ENCODE measurements at places on chromosomes 2 and 18.

GRCh38 chr2:71498261-71498701 lies 44.9 kb downstream of the DYSF start:
- DNase-seq = peak; percentile 61

DNA sequence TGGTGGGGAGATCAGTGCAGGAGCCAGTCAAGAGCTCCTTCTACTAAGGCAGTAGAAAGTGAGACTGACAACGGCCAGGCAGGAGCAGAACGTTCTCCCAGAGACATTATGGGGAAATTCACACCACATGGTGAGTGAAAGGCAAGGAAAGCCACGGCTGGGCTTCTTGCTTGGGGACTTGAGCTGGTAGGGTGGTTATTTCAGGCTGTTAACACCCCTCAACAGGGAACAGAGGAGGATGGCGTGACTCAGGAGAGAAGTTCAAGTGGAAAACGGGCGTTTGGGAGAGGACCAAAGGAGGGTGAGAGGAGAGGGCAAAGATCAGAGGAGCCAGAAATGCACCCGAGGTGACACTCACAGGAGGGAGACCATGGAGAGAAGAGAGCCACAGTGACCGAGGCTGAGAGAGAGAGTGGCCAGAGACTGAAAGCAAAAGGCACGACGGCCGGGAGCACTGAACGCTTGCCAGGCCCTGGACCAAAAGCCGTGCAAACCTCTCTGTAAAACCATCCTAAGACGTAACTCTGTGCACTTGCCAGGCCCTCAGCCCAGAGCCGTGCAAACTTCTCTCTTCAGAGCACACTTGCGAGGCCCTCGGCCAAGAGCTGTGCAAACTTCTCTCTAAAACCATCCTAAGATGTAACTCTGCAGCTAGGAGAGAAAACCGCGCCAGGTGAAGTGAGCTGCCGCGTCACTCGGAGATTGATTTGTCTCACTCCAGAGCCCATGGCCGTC lies 7.7 kb downstream of the TPO start:
- DNase-seq = no peak

DNA sequence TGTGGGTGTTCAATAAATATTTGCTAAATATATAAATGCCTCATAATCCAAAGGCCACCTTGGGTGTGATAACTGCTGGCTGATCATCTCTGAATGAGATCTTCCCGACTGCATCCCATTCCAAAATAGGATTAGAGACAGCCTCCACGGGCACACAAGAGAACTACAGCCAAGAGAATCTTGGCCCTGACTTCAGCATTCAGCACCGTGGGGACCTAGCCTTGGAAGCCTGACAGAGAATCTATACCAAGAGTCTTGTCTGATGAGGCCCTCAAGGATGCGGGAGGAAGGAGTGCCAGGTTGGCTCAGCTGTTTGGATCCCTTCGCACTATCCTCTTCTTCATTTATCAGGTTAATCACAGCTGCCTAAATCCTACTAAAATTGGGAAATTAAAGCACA lies 85.8 kb downstream of the RBM43 start:
- DNase-seq = no peak

GRCh38 chr2:123468071-123468470 lies 557.0 kb upstream of the CNTNAP5 start:
- no peak for DNase-seq

- no peak for DNase-seq
Observed at GRCh38 chr2:39688181-39688580, 22.5 kb downstream of the TMEM178A start.

- DNase-seq = no peak
Observed at GRCh38 chr2:69674316-69674670, 30.8 kb upstream of the AAK1 start.

- DNase-seq = no peak
Observed at GRCh38 chr18:12862467-12862866, 21.6 kb downstream of the PTPN2 start.

DNA sequence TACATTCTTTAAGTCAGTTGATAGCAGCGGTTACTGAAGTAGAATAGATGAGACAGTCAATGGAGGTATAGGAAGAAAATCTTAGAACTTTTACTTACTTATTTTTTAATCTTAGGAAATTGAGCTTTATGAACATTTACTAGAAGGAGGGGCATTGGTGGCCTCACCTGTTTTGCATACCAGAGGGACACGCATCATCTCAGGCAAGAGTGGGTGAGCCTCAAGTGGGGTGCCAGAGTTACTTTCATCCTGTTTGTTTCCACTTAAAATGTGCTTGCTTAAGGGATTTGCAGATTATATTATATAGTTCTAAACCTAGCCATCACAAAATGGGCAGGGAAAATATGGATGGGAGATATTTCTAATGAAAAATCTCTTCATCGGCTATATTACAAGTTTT lies 61.6 kb downstream of the WDR7 start:
- DNase-seq = no peak

DNA sequence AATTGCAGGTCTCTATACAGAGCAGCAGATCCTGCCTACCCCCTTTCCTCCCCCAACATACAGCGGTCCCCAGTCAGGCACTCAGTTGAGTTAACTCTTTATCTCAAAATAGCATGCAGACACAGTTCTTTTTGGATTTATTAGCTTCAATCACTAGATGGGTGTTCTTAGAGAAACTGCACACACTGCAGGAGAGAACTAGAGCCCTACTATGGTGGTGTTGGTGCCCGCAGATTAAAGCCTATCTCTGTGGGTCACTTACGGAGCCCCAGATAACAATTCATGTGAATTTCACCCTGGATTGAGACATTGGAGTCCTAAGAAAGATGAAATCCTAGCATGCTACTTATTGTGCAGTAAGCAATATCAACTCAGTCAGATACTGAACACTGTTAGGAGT lies 11.9 kb downstream of the ADD2 start:
- no peak for DNase-seq

DNA sequence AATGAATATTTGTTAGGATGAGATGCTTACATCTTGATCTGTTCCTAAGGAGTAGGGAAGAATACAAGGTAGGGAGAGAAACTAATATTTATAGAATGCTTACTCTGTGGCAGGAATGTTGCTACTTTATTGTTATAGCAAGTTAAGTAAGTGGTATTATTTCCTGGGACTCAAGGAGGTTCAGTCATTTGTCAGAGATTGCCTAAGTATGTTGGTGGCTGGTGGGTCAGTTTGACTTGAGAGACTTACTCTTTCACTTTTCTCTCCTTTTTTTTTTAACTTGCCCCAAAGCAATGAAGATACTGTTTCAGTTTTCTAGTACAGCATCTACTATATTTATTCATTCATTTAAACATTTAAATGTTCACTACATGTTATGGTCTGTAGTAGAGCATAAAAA lies 209.2 kb upstream of the STON1 start:
- DNase-seq = no peak

GRCh38 chr18:54805571-54806334 lies 22.5 kb upstream of the RAB27B start:
- DNase-seq = peak; percentile 17

- no peak for DNase-seq
Observed at GRCh38 chr2:68487773-68488355, 20.5 kb downstream of the APLF start.

DNA sequence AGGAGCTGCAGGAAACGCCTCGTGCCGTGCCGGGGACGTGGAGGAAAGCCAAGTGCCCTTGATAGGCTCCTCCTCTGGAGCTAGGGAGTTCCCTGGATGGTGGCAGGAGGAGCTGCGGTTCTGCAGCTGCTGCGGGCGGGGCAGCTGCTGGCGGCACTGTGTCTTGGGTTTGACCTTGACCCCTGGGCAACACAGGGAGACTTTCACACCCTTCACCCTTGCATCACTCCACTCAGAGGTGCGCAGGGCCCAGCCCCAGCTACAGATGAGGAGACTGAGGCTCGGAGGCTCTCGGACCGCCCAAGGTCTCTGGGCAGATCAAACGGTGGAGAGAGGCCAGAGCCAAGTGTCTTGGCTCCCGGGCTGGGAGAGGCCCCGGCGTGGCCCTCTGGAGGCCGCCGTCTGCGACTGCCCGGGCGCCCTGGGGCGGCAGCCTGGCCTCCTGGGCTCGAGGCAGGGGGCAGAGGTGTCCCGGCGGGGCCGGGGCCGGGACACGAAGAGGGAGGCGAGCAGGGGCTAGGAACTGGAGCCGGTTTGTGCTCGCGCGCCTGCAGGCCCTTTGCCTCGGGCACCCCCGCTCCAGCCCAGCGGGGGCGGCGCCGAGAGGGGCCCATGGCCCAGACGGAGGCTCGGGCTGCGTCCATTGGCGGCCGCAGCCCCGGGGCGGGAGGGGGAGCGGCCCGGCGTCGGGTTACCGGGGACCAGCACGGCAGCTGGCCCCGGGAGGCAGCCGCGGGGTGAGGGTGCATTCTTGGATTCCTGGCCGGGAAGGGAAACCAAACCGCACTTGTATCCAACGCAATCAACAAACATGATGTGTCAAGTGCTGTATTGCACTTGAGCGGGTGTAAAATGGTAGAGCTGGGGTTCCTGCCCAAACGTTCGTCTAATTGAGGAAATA lies 129.6 kb upstream of the SLC1A4 start:
- peak; percentile 95 for DNase-seq

- no peak for DNase-seq
Observed at GRCh38 chr2:21263622-21264021, 139.9 kb downstream of the TDRD15 start.

GRCh38 chr2:30446602-30447148 lies 371 bp upstream of the LCLAT1 start:
- DNase-seq = peak; percentile 18

DNA sequence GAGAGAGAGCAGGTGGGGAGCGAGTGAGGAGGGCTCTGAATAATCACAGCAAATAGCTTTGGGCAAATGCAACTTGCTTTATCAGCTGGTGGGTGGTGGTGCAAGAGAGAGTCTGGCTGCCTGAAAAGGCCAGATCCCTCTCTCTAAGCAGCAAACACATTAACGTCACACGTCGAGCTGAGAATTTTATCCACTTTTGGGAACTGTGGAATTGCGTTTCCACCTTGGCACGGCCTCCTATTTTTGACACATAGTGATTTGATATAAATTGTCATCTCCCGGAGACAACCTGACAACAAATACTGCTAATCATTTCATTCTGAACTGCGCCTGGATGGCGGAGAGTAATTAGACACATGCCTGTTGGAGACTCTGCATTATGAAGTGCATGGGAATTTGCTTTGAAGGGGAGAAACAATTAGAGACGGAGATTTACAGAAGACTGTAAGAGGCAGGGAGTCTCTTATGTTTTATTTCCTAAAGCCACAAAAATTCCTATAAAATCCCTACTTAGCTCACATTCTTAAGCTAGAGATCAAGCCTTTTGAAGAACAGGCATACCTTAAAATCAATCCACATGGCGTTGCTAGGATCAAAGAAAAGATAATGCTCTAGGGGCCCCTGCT lies 634.1 kb downstream of the TDRD15 start:
- no peak for DNase-seq

GRCh38 chr18:8610459-8610851 lies 1.2 kb downstream of the RAB12 start:
- no peak for DNase-seq

GRCh38 chr2:141957321-141957720 lies 173.5 kb downstream of the LRP1B start:
- no peak for DNase-seq

GRCh38 chr18:46374850-46375249 lies 270.7 kb downstream of the HAUS1 start:
- no peak for DNase-seq

DNA sequence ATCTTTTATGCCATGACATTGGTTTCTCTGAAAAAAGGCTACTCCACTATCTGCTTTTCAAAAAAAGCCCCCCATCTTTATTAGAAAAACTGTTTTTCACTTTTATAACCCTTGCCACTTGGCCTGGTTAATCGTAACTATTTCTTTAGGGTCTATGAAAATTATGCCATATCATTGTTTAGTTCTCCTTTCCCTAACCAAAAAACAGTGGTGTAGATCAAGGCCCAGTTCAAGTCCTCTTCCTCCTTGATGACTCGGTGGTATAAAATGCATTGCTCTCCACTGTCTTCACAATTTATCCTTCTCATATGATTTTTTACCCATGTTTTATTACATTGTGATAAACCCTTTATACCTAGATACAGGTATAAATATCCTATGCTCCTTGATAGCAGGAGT lies 205.5 kb downstream of the ZNF521 start:
- no peak for DNase-seq

GRCh38 chr2:218370410-218371063 lies 11.5 kb upstream of the SLC11A1 start:
- no peak for DNase-seq

DNA sequence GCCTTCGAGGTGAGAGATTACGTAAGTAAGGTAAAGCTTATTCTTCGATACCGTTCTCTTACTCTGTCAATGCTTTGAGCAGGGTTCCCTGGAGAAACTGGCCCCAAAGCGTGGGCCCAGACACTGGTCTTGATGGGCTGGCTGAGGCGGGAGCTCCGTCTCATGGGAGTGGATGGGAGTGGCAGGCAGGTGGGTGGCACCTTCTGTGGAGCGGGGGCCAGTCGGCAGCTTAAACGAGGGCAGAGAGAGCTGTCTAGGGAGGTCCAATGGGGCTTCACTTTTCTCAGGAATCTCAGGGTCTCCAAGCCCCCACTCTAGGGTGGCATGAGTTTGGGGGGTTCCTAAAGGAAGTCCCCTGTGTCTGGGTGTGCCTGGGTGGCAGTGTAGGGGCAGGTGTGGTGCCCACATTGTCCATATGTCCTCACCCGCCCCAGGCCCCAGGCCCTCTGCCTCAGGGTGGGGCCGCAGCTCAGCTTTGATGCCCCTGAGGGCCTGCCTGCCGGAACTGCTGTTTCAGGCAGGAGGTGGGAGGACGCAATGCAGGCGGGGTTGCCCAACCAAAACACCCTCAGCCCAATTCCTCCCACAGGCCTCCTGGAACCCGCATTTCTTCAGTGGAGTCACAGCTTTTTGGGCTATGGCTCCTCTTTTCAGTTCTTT lies 32.5 kb upstream of the FOSL2 start:
- DNase-seq = no peak

DNA sequence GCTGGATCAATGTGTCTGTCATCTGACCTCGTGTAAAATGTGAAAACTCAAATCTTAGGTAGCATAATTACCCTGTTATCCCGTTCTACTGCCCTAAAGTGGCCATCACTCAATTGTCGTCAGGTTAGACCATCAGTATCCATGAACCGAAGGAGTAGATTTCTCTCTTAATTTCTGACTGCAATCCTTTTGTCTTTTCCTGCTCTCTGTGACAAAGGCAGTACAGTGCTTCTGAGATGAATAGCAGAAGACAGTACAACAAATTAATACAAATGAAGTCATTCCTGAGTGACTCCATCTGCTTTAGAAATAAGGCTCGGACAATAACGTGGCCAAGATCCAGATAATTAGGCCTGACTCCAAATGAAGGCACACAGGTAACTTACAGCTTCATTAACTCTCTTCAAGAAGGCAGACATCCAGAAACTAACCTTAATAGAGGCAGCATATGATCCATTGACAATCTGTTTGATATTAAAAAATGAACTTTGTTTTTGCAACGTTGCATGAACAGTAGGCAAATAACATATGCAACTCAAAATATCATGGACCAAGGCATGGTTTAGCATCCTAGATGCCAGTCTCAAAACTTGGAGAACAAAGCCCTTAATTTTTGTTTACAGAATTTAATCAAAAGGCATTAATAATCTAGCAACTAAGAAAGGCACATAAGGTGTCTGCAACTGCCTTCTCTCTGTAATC lies 96.7 kb upstream of the CDH20 start:
- DNase-seq = no peak

GRCh38 chr2:74007711-74008110 lies 23.0 kb downstream of the TET3 start:
- DNase-seq = no peak

- no peak for DNase-seq
Observed at GRCh38 chr2:239392072-239392357, 8.8 kb downstream of the HDAC4 start.

All from AG08396 (cell line).